ENCODE measurements at places on chromosomes 16 and 17.

DNA sequence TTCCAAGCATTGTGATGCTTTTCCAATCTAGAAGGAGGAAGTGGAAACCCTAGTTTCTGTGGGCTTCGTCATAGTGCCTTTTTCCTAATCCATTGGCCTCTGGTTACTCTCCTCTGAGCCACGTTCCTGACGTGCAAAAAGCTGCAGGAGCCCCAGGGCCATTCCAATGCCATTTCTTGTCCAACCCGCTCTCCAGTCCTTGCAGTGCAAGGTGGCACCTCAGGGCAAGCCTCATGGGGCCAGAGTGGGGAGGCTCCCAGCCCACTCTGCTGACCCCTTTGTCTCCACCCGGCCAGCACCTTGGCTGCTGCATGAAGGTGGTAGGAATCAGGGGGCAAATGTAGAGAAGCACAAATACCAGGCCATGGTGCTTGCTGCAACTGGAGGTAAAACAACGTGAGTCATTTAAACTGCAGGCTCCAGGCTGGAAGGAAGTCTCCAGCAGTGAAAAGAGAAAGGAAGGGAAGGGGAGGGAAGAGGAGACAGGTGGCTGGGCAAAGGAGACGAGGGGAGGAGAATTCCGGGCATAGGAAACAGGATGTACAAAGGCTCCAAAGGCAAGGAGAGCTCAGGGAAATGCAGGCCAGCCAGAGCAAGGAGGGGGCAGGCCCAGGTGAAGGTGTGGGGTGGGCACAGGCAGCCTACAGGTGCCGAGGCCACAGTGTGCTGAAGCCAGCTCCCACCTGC lies 168.2 kb upstream of the TNRC6C start:
- DNase-seq, result no peak

- DNase-seq, result no peak
Measured at GRCh38 chr17:27069842-27070508, 223.9 kb upstream of the WSB1 start.

- DNase-seq, result no peak
Measured at GRCh38 chr16:15677447-15677846, 27.4 kb downstream of the NDE1 start.

- no peak for DNase-seq
Measured at GRCh38 chr16:83648347-83648746, 159.4 kb upstream of the HSBP1 start.

DNA sequence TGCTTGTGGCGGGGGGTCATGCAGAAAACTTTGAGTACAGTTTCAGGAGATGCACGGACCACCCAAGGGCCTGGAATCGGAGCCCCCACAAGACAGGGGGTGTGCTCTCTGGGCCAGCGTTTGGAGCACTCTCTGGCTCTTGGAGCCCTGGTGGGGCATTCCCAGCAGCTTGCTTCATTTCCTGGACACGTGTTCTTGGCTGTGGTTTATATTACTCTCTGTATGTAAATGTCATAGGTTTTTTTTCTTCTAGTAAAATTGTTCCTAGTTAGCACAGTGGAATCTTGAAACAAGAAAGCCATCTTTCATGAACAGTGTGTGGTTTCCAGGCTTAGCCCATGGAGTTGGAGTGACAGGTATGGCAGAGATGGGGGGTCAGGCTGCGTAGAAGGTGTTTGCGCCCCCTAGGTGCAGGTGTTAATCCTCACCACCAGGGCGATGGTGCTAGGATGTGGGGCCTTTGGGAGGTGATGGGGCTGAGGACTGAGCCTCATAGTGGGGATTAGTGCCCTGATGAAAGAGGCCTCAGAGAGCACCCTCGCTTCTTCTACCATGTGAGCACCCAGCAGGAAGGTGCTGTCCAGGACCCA lies 79.8 kb downstream of the JPH3 start:
- DNase-seq, result no peak

- no peak for DNase-seq
Measured at GRCh38 chr16:67170949-67171649, 761 bp downstream of the NOL3 start.

- DNase-seq, result peak; percentile 64
Measured at GRCh38 chr17:50882851-50883250, 16.7 kb upstream of the TOB1 start.

- no peak for DNase-seq
Measured at GRCh38 chr16:82991410-82991809, 364.6 kb downstream of the CDH13 start.

DNA sequence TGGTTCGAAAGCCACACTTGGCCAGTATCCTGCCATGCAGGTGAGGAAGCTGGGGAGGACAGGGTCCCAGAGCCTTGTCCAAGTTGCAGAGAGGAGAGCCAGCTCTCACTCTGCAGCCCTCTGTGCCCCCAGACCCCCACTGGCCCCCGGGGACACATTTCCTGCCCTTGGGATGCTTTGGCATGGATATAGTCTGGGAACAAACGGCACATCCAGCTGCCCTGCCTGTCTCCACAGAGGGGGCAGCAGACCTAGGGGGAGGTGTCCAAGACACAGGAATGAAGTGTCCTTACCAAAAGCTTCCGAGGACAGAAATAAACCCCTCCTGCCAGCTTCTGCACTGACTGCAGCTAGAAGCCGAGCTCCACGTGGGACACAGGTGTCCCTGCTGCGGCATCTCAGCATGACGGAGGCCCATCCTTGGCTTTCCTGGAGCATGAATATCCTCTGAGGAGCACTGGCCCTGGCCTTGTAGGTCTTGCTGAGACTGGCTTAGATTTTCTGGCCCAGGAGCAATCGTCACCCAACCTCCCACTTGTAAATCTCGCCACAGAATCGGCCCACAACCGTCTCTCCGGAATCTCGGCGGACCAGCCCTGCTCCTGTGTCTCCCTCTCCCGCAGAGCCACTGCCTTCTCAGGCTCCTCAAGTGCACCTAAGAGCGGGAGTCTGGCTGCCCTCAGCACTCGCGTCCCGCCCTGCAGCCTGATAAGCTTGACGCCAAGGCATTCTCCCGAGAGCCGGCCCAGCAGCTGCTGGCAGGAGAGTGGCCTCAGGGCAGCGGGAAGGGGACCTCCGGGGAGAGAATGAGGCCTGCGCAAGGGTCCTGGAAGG lies 1.1 kb upstream of the CAPN15 start:
- DNase-seq, result no peak

GRCh38 chr17:82568997-82569393 lies 49.5 kb downstream of the FOXK2 start:
- no peak for DNase-seq

DNA sequence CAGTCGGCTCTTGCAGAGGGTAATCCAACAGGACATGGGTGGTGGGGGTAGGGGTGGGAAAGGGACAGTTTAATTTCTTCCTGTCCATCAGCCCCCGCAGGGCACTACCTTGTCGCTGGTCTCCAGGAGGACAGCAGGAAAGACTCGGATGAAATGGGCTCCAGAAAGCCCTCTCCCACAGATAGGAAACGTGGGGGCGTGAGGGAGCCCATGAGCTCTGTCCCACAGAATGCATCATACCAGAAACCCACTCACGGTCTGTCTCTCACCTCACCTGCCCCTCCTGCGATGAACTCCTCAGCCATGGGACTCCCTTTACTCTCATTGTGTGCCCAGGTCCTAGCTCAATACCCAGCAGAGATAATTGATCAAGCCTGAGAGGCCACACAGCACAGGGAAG lies 240.1 kb downstream of the GSG1L start:
- no peak for DNase-seq

DNA sequence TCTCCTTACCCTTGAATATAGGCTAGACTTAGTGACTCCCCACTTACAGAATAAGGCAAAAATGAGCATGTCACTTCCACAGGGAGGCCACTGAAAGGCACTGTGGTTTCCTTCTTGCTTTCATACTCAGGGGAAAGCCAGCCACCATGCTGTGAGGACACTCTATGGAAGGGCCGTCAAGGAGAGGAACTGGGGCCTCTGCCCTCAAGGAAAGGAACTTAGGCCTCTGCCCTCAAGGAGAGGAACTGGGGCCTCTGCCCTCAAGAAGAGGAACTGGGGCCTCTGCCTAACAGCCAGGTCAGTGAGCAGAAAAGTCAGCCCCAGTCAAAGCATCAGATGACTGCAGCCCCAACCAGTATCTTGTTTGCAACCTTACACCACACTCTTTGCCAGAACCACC lies 30.1 kb downstream of the VPS35 start:
- no peak for DNase-seq

DNA sequence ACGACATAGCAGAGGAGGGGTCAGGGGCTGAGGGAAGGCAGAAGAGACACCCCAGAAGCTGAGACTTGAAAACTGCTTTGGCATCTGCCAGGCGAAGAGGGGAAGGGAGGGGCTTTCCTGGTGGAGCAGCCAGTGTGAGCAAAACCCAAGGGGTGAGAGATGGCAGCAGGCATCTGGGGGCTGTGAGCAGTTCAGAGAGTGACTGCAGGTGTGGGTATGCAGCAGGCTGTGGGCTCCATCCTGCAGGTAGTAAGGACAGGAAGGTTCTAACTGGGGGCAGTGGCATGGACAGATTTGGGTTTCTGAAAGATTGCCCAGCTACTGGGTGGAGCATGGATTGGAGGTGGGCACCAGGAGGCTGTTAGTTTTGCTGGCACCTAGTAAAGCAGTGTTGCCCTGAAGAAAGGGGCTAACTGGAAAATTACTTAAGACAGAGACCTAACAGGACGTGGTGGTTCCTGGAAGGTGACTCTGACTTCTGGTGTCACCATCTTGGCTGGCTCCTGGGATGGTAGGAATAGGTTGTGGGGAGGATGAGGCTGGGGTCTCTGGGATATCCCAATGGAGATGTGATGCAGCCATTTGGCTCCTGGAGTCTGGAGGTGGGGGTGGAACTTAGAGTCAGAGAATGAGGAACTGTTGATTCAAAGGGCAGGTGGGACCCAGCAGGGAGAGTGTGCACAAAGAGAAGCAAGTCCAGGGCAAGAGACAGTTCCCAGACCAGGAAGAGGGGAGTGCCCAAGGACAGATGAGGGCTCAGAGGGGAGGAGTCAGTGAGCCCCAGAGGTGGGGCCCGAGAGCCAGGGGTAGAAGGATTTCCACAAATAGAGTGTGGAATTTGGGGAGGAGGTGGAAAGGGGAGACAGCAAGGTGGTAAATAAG lies 11.2 kb downstream of the BCL7C start:
- no peak for DNase-seq

GRCh38 chr17:33292201-33292980 lies 704 bp downstream of the ASIC2 start:
- no peak for DNase-seq

DNA sequence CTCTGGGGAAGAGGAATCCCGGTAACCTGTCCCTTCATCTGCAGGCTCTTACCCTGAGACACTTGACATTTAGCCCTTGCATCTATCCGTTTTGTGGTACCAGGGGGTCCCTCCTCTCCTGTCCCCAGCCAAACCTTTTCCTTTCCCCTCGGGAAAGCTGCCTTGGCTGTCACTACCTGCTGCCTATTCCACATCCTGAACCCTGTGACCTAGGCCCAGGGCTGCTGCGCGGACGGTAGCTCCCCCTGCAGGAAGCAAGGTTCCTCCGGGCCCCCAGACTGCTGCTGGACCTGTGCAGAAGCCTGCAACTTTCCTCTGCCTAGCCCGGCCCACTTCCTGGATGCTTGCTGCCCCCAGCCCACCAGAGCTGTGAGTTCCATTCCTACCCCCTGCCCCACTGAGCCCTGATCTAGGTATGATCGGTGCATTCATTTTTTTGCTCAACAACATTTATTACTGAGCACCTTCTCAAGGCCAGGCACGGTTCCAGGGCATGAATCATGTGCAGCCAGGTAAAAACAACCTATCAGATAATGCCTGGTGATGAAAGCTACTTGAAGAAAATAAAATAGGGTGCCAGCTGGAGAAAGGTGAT lies 10.5 kb upstream of the ALDOA start:
- no peak for DNase-seq

GRCh38 chr17:227078-227945 lies 45.9 kb upstream of the DOC2B start:
- no peak for DNase-seq

DNA sequence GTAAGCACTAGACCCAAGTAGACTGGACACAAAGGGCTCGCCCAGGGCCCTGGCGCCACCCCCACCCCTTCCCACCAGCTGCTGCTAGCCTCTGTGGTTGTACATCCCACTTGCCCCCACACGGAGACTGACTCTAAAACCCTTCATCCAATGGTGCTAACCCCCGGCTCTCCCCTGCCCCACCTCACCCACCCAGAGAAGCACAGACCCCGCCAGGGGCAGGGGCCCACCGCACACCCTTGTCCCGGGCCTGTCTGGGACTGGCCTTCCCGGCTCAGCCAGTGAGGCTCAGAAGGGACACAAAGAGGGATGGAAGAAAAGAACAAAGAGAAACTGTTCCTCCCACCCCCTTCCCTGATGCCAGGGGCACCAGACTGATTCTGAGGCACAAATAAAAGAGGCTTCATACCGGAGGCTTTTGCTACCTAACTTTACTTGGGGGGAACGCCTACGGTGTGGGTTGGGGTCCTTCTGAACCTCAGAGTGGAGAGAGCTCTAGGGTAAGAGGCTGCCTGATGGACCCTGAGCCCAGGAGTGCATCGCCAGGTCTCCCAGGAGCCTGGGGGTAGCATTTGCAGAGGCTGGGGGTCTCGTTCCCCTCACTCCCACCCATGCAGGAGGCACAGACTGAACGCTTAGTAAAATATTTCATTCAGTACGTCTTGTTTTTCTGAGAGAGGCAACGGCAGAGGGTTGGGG lies 8.2 kb downstream of the CORO6 start:
- no peak for DNase-seq

DNA sequence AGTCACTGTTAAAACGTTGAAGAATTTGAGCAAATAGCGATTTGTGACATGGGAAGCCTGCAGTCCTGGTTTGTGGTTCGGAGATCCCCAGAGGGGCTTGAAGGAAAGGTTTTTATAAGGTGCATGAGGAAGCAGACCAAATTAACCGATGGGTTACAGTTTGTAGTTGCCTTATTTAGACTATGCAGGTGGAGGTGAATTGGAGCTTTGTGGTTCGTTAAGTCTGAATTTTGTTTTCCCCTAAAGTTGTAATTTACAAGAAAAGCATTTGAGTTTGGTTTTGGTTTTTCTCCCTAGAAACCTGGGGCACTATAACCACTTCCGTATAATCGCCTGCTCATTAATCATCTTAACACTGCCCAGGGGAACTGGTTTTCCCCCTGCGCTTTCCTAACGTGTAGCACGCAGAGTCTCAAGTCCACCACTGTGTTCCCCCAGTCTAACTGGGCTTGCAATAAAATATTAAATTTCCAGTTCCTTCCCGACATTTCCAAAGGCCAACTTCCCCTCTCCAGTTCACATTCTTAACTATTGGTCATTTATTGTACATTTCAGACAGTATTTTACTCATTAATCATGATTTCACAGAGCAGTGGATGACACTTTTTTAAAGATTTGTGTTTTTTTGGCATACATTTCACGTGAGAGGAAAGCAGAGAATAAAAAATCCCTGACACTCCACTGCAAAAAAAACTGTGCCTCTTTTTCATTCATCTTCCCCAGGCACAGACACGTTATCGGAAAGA lies 932 bp downstream of the ZNF267 start:
- DNase-seq, result no peak

All from osteocyte (in vitro differentiated cells).